Calu3 (cell line): ENCODE measurements at places on chromosomes 12 and 14. TPM values are rescaled to one million over a fixed set of nuclear protein-coding genes. Genes with fewer than 3 reads are reported as not detected.
A peak's percentile ranks its signal among the peaks of the same experiment; 100 is the strongest.

GRCh38 chr14:105056303-105056831 lies 8.9 kb downstream of the GPR132 start:
- peaks cover 12% of the 10 kb centered on the region for H3K36me3 ChIP-seq
- H3K4me3 ChIP-seq: no peak overlapping the region
- H3K27ac ChIP-seq: no peak overlapping the region
- no peaks in the 10 kb centered on the region for H3K27me3 ChIP-seq

DNA sequence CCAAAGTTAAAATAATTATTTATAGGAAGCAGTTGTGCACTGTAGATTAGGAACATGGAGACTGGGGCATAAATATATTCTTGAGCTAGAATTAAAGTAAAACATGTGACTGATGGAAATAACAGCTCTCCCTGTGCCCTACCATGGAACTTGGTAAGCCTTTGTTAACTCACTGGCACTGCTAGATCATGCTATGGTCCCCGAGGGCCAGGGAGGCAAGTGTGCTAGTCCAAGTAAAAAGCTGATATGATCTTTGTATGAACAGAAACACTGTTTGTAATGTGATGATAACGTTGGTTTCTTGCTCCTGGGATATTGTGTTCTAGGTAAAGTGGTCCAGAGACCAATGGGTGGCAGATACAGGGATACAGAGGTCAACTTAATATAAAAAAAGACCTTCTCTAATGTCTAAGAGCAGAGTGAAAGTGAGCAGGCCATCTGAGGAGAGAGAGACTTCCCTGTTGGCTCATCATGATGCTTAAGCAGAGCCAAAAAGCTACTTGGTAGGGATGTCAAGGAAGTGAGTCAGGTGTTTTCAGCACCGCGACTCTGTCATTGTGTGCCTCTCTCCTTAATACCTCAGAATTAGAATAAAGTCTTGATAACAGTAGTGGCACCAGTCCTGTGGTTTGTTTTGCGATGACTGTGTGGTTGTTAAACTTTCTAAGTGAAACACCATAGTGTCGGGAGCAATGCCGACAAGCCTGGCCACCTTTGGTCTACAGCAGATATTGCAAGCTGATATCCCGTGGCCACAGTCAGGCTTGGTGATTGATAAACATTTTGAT lies 27.6 kb downstream of the BICD1 start:
- no peaks in the 10 kb centered on the region for H3K27me3 ChIP-seq
- H3K36me3 ChIP-seq: no peaks in the 10 kb centered on the region
- no peak overlapping the region for H3K4me3 ChIP-seq
- H3K4me1 ChIP-seq: peaks cover 43% of the 10 kb centered on the region
- peak; percentile 19 for DNase-seq
- H3K27ac ChIP-seq: peak overlapping the region; percentile 54

DNA sequence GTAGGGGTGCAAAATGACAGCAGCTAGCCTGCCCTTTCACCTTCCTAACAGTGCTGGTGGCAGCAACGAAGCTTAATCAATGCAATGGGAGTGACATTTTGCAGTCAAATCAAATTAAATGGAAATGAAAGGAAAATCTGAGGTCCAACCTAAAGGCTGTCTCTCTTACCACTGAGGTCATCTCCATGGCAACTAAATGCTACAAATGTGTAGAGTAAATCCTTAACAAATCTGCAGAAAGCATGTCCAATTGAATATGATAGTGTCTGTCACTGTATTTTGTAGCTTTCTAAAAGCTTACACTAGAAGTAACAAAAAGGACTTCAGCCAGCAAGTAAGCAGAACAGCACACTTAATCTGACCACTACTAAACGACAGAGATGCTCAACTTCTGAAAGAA lies 488.8 kb downstream of the BCAT1 start:
- H3K27ac ChIP-seq: no peak overlapping the region
- no peaks in the 10 kb centered on the region for H3K27me3 ChIP-seq
- no peaks in the 10 kb centered on the region for H3K4me1 ChIP-seq

DNA sequence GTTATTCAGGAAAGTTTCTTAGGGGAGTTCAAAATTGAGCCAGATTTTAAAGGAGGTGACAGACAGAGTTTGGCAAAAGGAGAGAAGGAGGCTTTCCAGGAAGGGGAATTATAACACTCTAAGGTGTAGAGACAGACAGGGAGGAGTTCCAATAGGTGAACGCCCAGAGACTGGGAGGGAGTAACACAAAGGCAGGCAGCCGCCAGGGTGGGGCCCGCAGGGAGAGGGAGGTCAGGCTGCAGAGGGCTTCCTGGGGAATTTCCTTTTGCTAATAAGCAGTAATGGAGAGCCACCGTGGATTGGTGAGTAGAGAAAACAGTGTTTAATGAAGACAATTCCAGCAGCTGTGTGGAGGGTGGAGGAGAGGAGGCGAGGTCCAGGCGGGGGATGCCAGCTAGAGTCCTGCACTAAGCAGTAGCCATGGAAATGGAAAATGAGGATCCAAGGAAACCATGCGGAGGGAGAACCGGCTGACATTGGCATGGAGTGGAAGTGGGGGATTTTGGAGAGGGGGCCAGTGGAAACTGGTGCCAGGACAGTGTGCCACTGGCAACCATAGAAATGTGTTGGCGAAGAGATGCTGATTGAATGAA lies 22.2 kb downstream of the GRIN2B start:
- peaks cover 7% of the 10 kb centered on the region for H3K4me1 ChIP-seq
- DNase-seq: no peak
- H3K27ac ChIP-seq: no peak overlapping the region
- no peak overlapping the region for H3K4me3 ChIP-seq
- peaks cover 91% of the 10 kb centered on the region for H3K27me3 ChIP-seq
- no peaks in the 10 kb centered on the region for H3K36me3 ChIP-seq

The RBM23 gene
- 65.3 and 70.9 TPM in 2 replicates for total RNA-seq

DNA sequence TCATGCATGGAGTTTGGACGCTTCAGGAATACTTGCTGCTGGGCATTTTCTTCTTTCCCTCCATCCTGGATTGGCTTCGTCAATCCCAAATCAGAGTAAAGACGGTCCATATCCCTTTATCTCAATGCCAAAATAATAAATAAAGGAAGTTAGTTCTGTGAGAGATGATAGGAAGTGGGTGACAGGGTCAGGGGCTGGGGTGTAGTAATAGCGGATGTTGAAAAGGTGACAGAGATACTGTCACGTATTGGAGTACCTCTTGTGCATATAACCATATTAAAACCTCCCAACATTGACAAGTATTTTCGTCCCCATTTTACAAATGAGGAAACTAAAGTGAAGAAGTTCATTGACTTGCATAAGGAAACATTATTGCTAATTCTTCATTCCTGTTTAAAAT lies 12.4 kb downstream of the MAGOHB start:
- no peak for DNase-seq
- H3K4me1 ChIP-seq: no peaks in the 10 kb centered on the region

The CCDC175 gene
- not detected in 2 replicates for total RNA-seq

DNA sequence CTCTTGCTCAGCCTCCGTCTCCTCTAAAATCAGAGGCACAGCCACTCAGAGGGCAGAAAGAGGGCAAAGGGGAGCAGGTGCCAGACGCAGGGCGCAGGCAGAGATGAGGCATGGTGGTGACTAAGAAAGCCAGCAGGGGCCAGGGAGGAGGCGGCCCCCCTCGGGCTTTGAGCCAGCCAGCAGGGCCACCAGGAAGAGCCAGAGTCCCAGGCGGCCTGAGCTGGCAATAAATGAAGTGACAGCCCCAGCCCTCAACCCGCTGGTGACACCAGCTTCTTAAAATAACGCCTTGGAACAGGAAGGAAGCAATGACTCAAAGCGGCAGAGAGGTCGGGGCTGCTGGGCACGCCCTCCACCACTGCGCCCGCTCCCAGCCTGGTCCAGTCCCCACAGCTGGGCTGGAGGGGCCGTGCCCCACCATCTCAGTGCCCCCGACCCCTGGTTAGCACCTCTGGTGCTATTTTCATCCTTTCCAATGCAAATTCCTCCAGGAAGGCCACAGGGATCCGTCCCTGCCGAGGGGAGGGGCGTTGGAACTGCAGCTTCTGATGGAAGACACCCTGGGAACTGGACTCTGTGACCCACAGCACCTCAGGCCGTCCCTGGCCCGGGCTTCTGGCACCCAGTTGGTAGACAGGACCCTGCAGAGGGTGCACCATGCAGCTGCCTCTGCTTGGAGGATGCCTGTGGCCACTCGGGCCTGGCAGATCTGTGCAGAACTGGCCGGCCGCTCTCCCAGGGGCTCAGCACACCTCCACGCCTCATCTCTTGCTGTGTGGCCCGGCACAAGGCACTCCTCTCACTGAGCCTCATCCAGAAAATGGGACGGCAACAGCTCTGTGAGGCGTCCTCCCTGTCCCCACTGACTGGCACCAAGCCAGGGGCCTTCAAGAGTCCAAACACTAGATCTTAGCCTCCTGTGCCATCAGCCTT lies 113.7 kb downstream of the NCOR2 start:
- peak overlapping the region; percentile 76 for H3K27ac ChIP-seq
- H3K4me1 ChIP-seq: peaks cover 17% of the 10 kb centered on the region
- no peaks in the 10 kb centered on the region for H3K27me3 ChIP-seq
- peak; percentile 94 for DNase-seq

The ARMH4 gene
- 0.07 TPM in 1 of 2 replicates, not detected in the other for total RNA-seq

The FAM222A gene
- 2.4 and 3.1 TPM in 2 replicates for total RNA-seq

- no peak for DNase-seq
- no peak overlapping the region for H3K27ac ChIP-seq
- no peak overlapping the region for H3K4me3 ChIP-seq
These were observed 6.7 kb downstream of the CCDC88C start for GRCh38 chr14:91410771-91411536.

DNA sequence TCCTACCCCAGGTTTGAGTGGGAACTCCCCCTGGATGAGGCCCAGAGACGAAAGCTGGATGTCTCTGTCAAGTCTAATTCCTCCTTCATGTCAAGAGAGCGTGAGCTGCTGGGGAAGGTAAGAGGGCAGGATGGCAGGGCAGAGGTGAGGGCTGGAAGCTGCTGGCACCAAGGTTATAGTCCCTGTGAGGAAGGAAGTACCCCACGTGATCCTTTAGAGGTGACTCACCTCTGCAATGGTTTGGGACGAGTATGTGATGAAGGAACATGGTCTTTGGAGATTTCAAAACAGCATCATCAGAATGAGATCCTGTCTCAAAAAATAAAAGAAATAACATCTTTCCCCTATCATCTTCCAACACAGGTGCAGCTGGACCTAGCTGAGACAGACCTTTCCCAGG lies 9.2 kb upstream of the MYL6B start:
- H3K27me3 ChIP-seq: no peaks in the 10 kb centered on the region
- H3K4me1 ChIP-seq: no peaks in the 10 kb centered on the region
- peaks cover 44% of the 10 kb centered on the region for H3K36me3 ChIP-seq
- DNase-seq: no peak

The GOLT1B gene
- 30.7 and 37.1 TPM in 2 replicates for total RNA-seq

DNA sequence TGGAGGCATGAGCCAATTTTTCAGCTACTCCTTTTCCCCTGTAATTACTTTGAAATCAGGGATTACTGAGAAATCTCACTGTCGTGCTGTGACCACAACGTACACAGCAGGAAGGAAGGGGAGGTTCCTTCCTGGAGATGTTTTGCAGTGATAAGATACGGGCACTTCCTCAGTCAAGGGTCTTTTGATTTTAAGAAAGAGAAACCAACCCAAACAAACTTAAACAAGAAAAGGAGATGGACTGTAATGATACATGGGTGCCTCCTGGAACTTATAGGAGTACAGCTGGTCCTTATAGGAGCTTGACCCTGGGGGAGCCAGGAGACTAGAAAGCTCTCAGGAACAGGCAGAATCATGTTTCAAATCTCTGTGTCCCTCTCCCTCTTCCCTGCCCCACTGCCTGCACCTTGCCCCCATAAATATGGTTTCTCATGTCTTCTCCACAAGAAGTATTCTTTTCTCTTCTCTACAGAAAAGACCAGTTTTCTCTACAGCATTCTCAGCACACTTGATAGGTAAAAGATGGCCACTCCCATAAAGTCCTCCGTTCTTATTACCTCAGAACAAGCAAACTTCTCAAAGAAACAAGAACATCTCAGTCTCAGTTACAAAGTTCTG lies 281.1 kb upstream of the AMIGO2 start:
- H3K4me3 ChIP-seq: no peak overlapping the region
- H3K27me3 ChIP-seq: no peaks in the 10 kb centered on the region
- no peaks in the 10 kb centered on the region for H3K36me3 ChIP-seq
- no peaks in the 10 kb centered on the region for H3K4me1 ChIP-seq

The TAS2R9 gene
- not detected in 2 replicates for total RNA-seq

The MYL6B gene
- 52.4 and 53.7 TPM in 2 replicates for total RNA-seq

- peaks cover 13% of the 10 kb centered on the region for H3K4me1 ChIP-seq
- H3K27me3 ChIP-seq: peaks cover 29% of the 10 kb centered on the region
- H3K4me3 ChIP-seq: no peak overlapping the region
- H3K27ac ChIP-seq: no peak overlapping the region
These were observed 29.1 kb downstream of the DPF3 start for GRCh38 chr14:72864712-72865365.

DNA sequence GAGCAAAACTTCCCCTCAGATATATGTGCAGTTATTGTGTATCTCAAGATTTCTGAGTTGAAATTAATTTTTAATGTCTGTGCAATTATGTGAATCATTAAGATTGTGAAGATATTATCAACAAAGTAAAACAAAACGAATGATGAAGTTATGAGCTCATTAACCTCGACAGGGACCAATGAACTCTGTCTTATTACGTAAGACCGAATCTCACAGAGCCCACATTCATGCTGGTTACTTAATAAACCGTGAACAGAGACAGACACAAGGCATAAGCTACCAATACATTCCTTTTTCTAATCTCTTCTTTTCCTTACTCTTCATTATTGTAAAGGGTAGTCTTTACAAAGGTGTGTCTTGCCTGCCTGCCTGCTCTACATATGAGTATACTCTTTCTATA lies 568.7 kb downstream of the RPS29 start:
- H3K27me3 ChIP-seq: no peaks in the 10 kb centered on the region
- no peak overlapping the region for H3K4me3 ChIP-seq
- H3K27ac ChIP-seq: no peak overlapping the region

- DNase-seq: peak; percentile 32
- H3K27ac ChIP-seq: peak overlapping the region; percentile 78
- no peaks in the 10 kb centered on the region for H3K27me3 ChIP-seq
- H3K36me3 ChIP-seq: peaks cover 10% of the 10 kb centered on the region
- no peak overlapping the region for H3K4me3 ChIP-seq
- peaks cover 29% of the 10 kb centered on the region for H3K4me1 ChIP-seq
These were observed 37.7 kb downstream of the DIP2B start for GRCh38 chr12:50542448-50542847.

DNA sequence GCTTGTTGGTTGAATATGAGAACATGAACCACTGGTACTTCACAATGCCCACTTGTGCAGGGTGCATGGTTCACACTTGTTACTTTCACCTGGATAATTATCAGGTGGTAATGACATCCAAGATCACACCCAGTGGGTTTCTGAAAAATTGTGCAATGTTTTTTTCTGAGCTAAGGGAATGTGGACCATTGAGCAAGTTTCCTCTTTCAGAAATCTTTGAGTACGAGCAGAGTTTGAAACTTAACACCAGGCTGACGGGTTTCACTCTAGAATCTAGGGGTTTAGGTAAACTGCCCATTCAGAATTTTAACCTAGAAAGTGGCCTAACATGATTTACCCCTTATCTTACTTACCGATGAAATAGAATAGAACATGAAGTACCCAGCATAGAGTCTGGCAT lies 389.6 kb downstream of the PAWR start:
- no peak overlapping the region for H3K4me3 ChIP-seq
- H3K27me3 ChIP-seq: no peaks in the 10 kb centered on the region
- no peaks in the 10 kb centered on the region for H3K36me3 ChIP-seq

The TAS2R7 gene
- not detected in 2 replicates for total RNA-seq

GRCh38 chr12:32178341-32179010 lies 71.8 kb downstream of the BICD1 start:
- H3K4me3 ChIP-seq: no peak overlapping the region
- no peaks in the 10 kb centered on the region for H3K27me3 ChIP-seq
- no peaks in the 10 kb centered on the region for H3K4me1 ChIP-seq
- H3K27ac ChIP-seq: no peak overlapping the region
- no peak for DNase-seq

The SCAF11 gene
- 62.3 and 78.8 TPM in 2 replicates for total RNA-seq

The SPSB2 gene
- 18.0 and 21.5 TPM in 2 replicates for total RNA-seq

The KCNMB4 gene
- 6.4 and 8.4 TPM in 2 replicates for total RNA-seq

The TMEM119 gene
- not detected in 2 replicates for total RNA-seq

The PSMC1 gene
- 147 and 149 TPM in 2 replicates for total RNA-seq

The SRRM4 gene
- not detected in 2 replicates for total RNA-seq
